Spinal cord (tissue), 10 donors: ENCODE measurements at places on chromosomes 5 and 9. TPM values are rescaled to one million over a fixed set of nuclear protein-coding genes. Genes with fewer than 3 reads are reported as not detected.
A peak's percentile ranks its signal among the peaks of the same experiment; 100 is the strongest.

Gene CFAP90
- 17.8 TPM for total RNA-seq

Gene GABRA1
- 5.5 TPM for total RNA-seq

Gene SWI5
- total RNA-seq, result 14.1 TPM

DNA sequence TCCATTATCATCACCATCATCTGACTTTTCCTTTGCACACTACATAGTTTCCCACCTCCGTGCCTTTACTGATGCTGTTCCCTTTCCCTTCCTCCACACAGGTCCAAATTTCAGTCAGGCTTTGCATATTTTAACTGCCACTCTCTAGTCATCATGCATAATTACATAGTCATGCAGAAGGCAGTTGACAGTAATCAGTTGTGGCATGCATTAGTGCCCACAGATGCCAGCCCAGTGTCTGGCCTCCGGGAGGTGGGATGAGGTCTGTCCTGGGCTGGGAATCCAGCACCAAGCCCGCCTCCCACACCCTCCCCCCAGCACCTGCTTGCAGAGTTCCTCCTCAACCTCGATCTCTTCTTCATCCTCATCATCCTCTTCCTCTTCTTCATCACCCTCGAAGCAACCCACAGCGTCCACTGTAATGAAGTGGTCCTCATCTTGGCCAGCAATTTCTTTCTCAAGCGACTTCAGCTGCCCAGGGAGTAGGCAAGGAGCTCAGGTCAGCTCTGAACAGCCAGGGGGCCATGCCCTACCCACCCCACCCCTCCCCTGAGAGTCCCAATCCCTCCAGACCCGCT lies 8.8 kb downstream of the BBLN start:
- H3K27ac ChIP-seq, result no peak overlapping the region
- peaks cover 80% of the 10 kb centered on the region for H3K36me3 ChIP-seq
- H3K4me3 ChIP-seq, result no peak overlapping the region
- H3K4me1 ChIP-seq, result no peaks in the 10 kb centered on the region
- H3K27me3 ChIP-seq, result no peaks in the 10 kb centered on the region

GRCh38 chr9:81601639-81602623 lies 87.4 kb downstream of the TLE1 start:
- peaks cover 6% of the 10 kb centered on the region for H3K4me1 ChIP-seq
- peaks cover 2% of the 10 kb centered on the region for H3K27me3 ChIP-seq
- no peak for DNase-seq
- H3K36me3 ChIP-seq, result no peaks in the 10 kb centered on the region

DNA sequence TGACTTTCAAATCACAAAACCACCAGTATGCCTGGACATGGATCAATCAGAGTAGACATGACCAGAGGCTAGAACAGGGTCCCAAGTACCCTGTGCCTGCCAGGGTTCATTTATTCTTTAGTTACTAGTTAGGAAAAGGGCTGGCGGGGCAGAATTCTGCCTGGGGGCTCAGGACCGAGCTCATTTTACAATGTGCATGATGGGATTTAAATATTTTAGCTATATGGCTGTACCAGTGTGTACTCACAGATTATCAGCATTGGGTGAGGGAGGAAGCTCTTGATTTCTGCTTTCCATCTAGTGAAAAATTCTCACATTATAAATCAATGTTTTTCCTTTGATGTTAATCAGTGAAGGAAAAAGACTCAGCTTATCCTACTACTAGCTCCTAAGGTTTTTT lies 1511.1 kb downstream of the EFNA5 start:
- no peaks in the 10 kb centered on the region for H3K36me3 ChIP-seq
- H3K27ac ChIP-seq, result no peak overlapping the region
- no peak for DNase-seq
- H3K4me1 ChIP-seq, result no peaks in the 10 kb centered on the region

DNA sequence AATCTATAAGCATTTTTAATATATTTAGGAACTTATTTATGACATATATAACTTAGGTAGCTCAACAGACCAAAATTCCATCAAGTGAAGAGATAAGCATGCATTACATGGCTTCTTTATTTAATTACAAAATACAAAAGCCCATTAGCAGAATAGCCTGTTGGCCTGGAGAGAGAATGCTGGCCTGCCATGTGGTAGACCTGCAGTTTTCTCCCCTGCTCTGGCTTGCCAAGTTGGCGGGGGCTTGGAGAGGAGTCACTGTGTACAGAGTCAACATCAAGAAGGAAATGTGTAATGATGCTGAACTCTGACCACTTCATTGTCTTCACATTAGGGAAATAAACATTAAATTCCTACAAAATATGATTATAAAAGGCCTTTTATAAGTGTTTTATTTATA lies 69.8 kb upstream of the CNTLN start:
- no peaks in the 10 kb centered on the region for H3K27me3 ChIP-seq
- H3K27ac ChIP-seq, result no peak overlapping the region
- H3K4me3 ChIP-seq, result no peak overlapping the region
- no peaks in the 10 kb centered on the region for H3K4me1 ChIP-seq
- DNase-seq, result no peak

DNA sequence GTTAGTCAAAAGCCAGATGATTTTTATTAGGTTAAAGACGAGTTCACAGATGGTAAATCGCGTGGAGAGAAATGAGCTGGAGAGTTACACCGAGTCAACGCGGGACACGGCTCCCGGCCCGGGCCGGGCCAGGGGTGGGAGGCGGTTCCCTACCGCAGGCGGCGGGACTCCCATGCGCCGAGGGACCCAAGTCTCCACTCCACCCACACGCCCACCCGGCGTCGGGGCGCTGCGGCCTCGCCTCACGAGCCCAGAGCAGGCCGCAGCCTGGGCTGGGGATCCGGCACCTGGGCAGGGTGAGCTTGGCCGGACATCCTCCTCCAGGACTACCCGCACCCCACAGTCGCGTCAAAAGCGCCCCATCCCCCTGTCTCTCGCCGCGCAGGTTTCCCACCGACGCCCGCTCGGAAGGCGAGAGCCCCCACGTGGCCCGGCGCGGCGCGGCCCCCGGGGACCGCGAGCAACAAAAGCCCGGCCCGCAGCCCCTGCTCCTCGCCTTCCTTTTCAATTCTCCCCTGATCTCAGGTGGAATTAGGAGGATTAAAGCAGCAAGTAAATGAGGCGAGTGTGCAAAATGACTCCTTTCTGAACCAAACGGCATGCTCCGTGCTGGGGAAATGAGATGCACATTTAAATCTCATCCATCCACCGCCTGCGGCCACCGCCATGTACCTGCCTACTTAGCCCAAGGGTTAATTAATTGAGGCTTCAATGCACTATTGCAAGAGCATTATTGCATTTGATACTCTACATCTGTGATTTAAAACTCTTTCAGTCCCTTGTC lies 196.5 kb upstream of the TBCA start:
- H3K27me3 ChIP-seq, result peaks cover 76% of the 10 kb centered on the region
- DNase-seq, result no peak
- peak overlapping the region; percentile 1 for H3K4me3 ChIP-seq
- peaks cover 15% of the 10 kb centered on the region for H3K4me1 ChIP-seq

- H3K27me3 ChIP-seq, result no peaks in the 10 kb centered on the region
- no peaks in the 10 kb centered on the region for H3K36me3 ChIP-seq
- no peak overlapping the region for H3K27ac ChIP-seq
- peaks cover 7% of the 10 kb centered on the region for H3K4me1 ChIP-seq
- no peak overlapping the region for H3K4me3 ChIP-seq
Measured at GRCh38 chr9:116572095-116572748, 114.9 kb upstream of the TRIM32 start.

GRCh38 chr9:79883073-79883645 lies 311.4 kb downstream of the TLE4 start:
- H3K27ac ChIP-seq, result no peak overlapping the region
- no peaks in the 10 kb centered on the region for H3K4me1 ChIP-seq
- H3K4me3 ChIP-seq, result no peak overlapping the region
- DNase-seq, result no peak

GRCh38 chr5:43117092-43117491 lies 3.6 kb upstream of the ZNF131 start:
- H3K27me3 ChIP-seq, result no peaks in the 10 kb centered on the region
- H3K27ac ChIP-seq, result no peak overlapping the region
- DNase-seq, result no peak
- no peaks in the 10 kb centered on the region for H3K36me3 ChIP-seq
- H3K4me1 ChIP-seq, result peaks cover 5% of the 10 kb centered on the region

GRCh38 chr5:172692981-172693380 lies 51.9 kb downstream of the NEURL1B start:
- H3K27ac ChIP-seq, result no peak overlapping the region
- H3K27me3 ChIP-seq, result no peaks in the 10 kb centered on the region
- H3K36me3 ChIP-seq, result peaks cover 22% of the 10 kb centered on the region
- H3K4me3 ChIP-seq, result no peak overlapping the region

DNA sequence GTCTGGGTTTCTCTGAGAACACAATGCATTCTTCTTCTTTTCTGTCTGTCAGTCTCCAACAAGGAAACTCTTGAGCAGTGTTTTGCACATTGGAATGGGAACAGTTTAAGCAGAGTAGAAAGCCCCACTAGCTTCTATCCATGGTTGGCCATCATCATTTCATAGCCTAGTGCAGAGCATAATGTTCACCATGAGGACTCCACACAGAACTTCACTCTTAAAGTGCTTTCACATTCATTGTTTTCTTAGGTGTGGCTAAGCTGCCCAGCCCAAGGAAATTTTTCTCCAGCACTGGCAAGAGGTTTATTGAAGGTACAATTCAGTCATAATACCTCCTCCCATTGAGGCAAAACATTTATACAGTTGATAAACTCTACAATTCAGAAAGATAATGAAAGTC lies 503.0 kb upstream of the CD180 start:
- H3K27me3 ChIP-seq, result no peaks in the 10 kb centered on the region
- H3K4me1 ChIP-seq, result no peaks in the 10 kb centered on the region
- no peak for DNase-seq
- no peak overlapping the region for H3K4me3 ChIP-seq
